Mesenchymal stem cell (in vitro differentiated cells and primary cell): ENCODE measurements at places on chromosomes 11 and 22.

- H3K36me3 ChIP-seq: peaks cover 25% of the 10 kb centered on the region
- peak overlapping the region; percentile 89 for H3K4me3 ChIP-seq
- no peak overlapping the region for H3K27ac ChIP-seq
- H3K4me1 ChIP-seq: peaks cover 37% of the 10 kb centered on the region
These were observed 18.1 kb upstream of the CDKN1C start for GRCh38 chr11:2903672-2904011.

GRCh38 chr11:36455658-36456111 lies 54.4 kb downstream of the TRAF6 start:
- peak; percentile 99 for DNase-seq
- no peak overlapping the region for H3K4me3 ChIP-seq
- H3K36me3 ChIP-seq: no peaks in the 10 kb centered on the region
- peaks cover 55% of the 10 kb centered on the region for H3K4me1 ChIP-seq
- peak overlapping the region; percentile 98 for H3K27ac ChIP-seq
- H3K27me3 ChIP-seq: no peaks in the 10 kb centered on the region

GRCh38 chr11:2927121-2927800 lies 2.0 kb downstream of the PHLDA2 start:
- peaks cover 19% of the 10 kb centered on the region for H3K36me3 ChIP-seq
- peaks cover 42% of the 10 kb centered on the region for H3K4me1 ChIP-seq
- peak overlapping the region; percentile 84 for H3K4me3 ChIP-seq
- no peaks in the 10 kb centered on the region for H3K27me3 ChIP-seq
- DNase-seq: no peak

DNA sequence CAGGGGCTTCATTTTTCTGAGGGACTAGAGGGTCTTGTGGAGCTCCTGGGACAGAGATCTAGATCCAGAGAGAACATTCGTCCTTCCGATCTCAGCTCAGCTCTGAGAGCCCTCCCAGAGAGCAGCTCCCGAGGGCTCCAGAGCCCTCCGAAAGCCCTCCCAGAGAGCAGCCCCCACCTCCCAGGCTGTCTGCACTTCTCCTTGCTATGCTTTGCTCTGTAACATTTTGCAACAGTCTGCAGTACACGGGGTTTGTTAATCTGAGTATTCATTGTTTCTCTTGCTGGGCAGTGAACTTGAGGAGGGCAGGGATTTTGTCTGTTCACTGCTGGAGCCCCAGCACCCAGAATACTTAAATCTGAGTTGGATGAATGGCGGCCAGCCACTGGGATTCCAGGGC lies 2.6 kb downstream of the GGA1 start:
- H3K36me3 ChIP-seq: peaks cover 14% of the 10 kb centered on the region
- peaks cover 20% of the 10 kb centered on the region for H3K4me1 ChIP-seq
- H3K27me3 ChIP-seq: no peaks in the 10 kb centered on the region
- H3K4me3 ChIP-seq: peak overlapping the region; percentile 93
- no peak overlapping the region for H3K27ac ChIP-seq

DNA sequence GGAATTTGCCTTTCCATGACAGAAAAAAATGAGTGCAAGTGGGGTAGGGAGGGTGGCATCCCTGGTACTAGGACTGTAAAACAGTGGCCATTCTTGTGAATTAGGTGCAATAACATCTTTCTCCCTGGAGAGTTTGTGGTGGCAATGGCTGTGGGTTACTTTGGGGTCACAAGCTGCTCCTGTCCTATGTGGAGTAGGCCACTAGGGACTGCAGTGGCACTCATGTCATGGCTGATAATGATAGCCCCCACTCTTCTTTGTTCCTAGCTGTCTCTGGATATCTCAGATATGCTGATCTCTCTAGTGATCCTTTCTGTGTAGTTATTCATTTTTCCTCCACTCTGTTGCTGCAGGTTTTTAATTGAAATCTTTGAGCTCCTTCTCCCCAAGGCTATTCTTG lies 270.5 kb upstream of the CHORDC1 start:
- no peak overlapping the region for H3K4me3 ChIP-seq
- no peak for DNase-seq
- no peaks in the 10 kb centered on the region for H3K27me3 ChIP-seq

- H3K4me3 ChIP-seq: no peak overlapping the region
- DNase-seq: peak; percentile 32
- no peaks in the 10 kb centered on the region for H3K4me1 ChIP-seq
- no peak overlapping the region for H3K27ac ChIP-seq
These were observed 179.7 kb downstream of the RRAS2 start for GRCh38 chr11:14179116-14179820.

GRCh38 chr11:76648061-76648460 lies 22.5 kb downstream of the LRRC32 start:
- H3K4me1 ChIP-seq: no peaks in the 10 kb centered on the region
- no peak overlapping the region for H3K27ac ChIP-seq
- no peaks in the 10 kb centered on the region for H3K36me3 ChIP-seq
- no peaks in the 10 kb centered on the region for H3K27me3 ChIP-seq
- no peak overlapping the region for H3K4me3 ChIP-seq

DNA sequence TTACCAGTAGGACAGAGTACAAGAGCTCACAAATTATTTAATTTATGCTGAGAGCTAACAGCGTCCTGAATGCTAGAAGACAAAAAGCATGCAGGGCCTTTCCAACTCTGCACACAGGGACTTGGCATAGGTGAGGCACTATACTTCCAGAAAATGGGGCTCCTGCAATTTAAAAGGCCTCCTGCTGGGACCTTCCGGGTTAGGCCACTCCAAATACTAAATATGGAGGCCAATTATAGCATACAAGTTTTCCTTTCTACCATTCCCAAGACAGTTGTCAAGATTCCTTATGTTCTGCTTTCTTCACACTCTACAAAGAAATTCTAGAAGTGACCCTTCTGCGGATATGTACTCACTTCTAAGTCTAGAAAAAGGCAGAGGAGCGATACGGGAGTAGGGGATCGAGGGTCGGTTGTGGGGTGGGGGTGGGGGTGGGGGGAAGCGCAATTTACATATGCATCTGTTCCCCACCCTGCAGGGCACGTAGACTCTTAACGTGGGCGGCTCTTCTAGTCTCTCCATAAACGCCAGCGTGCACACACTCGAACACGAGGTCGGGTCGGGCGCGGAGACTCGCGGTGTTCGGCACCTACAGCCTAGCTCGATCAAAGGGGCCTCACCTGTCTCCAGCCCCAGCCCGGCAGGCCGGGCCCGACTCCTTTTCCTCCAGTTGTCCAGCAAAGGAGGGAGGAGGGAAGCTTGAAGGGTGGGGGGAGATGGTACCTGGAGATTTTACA lies 728 bp downstream of the DCUN1D5 start:
- H3K4me3 ChIP-seq: peak overlapping the region; percentile 89
- DNase-seq: peak; percentile 64
- H3K4me1 ChIP-seq: peaks cover 2% of the 10 kb centered on the region
- H3K36me3 ChIP-seq: peaks cover 6% of the 10 kb centered on the region
- H3K27ac ChIP-seq: peak overlapping the region; percentile 70
- no peaks in the 10 kb centered on the region for H3K27me3 ChIP-seq

- H3K36me3 ChIP-seq: no peaks in the 10 kb centered on the region
- H3K27me3 ChIP-seq: no peaks in the 10 kb centered on the region
- H3K27ac ChIP-seq: peak overlapping the region; percentile 96
- no peak overlapping the region for H3K4me3 ChIP-seq
- H3K4me1 ChIP-seq: peaks cover 24% of the 10 kb centered on the region
These were observed 100.1 kb downstream of the RDX start for GRCh38 chr11:110196241-110196754.

- no peak overlapping the region for H3K4me3 ChIP-seq
- no peaks in the 10 kb centered on the region for H3K27me3 ChIP-seq
- H3K36me3 ChIP-seq: peaks cover 44% of the 10 kb centered on the region
- peaks cover 1% of the 10 kb centered on the region for H3K4me1 ChIP-seq
- DNase-seq: no peak
These were observed 21.8 kb downstream of the NAT10 start for GRCh38 chr11:34126959-34127848.

- peak; percentile 32 for DNase-seq
- peaks cover 73% of the 10 kb centered on the region for H3K36me3 ChIP-seq
- H3K4me1 ChIP-seq: no peaks in the 10 kb centered on the region
These were observed 24.1 kb upstream of the APOA1 start for GRCh38 chr11:116861539-116861938.

DNA sequence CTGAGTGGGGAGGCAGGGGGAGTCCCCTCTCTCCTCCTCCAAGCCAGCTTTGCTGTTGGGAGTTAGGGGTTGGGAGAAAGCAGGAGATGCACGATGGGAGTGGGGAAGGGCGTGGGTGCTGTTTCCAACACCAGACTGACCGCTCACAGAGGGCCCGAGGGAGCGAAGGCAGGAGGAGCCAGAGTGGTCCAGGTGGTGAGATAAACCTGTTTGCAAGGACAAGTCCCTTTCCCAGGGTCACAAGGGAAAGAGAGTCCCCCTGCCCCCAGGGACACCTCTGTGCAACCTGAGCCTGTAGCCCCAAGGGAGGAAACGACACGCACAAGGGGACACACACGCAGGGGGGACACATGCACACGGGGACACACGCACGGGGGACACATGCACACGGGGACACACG lies 42.2 kb downstream of the WNT11 start:
- H3K36me3 ChIP-seq: no peaks in the 10 kb centered on the region
- no peak overlapping the region for H3K27ac ChIP-seq
- no peak overlapping the region for H3K4me3 ChIP-seq
- H3K27me3 ChIP-seq: peaks cover 36% of the 10 kb centered on the region

DNA sequence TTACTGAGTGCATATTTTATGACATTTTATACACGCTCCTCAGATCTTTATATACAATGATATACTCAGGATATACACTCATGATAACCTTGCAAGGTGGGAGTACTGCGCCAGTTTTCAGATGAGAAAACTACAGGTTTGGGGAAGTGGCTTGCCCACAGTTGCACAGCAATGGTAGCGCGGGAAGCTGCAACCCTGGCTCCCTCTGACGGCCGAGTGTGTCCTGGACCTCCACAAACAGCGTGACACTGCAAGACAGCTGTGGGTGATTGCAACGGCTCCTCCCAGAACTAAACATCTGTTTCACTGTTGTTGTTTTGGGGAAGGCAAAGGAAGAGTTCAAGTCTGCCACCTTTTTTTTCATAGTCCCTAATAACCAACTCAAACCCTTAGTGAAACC lies 47.0 kb downstream of the PACSIN2 start:
- no peaks in the 10 kb centered on the region for H3K27me3 ChIP-seq
- no peak for DNase-seq
- no peak overlapping the region for H3K4me3 ChIP-seq
- H3K27ac ChIP-seq: no peak overlapping the region

GRCh38 chr11:17877886-17878285 lies 135.0 kb downstream of the SERGEF start:
- H3K27ac ChIP-seq: no peak overlapping the region
- H3K4me3 ChIP-seq: no peak overlapping the region
- H3K36me3 ChIP-seq: peaks cover 6% of the 10 kb centered on the region
- no peak for DNase-seq
- no peaks in the 10 kb centered on the region for H3K27me3 ChIP-seq
- no peaks in the 10 kb centered on the region for H3K4me1 ChIP-seq

- H3K4me1 ChIP-seq: peaks cover 15% of the 10 kb centered on the region
- H3K27ac ChIP-seq: no peak overlapping the region
- H3K4me3 ChIP-seq: no peak overlapping the region
- H3K27me3 ChIP-seq: no peaks in the 10 kb centered on the region
- no peak for DNase-seq
- H3K36me3 ChIP-seq: peaks cover 3% of the 10 kb centered on the region
These were observed 1.3 kb upstream of the FAM118A start for GRCh38 chr22:45308391-45308956.

- peaks cover 8% of the 10 kb centered on the region for H3K36me3 ChIP-seq
- no peak for DNase-seq
- H3K4me1 ChIP-seq: peaks cover 42% of the 10 kb centered on the region
- H3K27me3 ChIP-seq: no peaks in the 10 kb centered on the region
- no peak overlapping the region for H3K27ac ChIP-seq
- H3K4me3 ChIP-seq: no peak overlapping the region
These were observed 38.3 kb downstream of the PTPRJ start for GRCh38 chr11:48018528-48019216.

GRCh38 chr22:35458547-35459422 lies 58.8 kb downstream of the MCM5 start:
- no peak for DNase-seq
- H3K4me1 ChIP-seq: peaks cover 3% of the 10 kb centered on the region
- H3K36me3 ChIP-seq: no peaks in the 10 kb centered on the region
- no peak overlapping the region for H3K27ac ChIP-seq
- peaks cover 15% of the 10 kb centered on the region for H3K27me3 ChIP-seq

DNA sequence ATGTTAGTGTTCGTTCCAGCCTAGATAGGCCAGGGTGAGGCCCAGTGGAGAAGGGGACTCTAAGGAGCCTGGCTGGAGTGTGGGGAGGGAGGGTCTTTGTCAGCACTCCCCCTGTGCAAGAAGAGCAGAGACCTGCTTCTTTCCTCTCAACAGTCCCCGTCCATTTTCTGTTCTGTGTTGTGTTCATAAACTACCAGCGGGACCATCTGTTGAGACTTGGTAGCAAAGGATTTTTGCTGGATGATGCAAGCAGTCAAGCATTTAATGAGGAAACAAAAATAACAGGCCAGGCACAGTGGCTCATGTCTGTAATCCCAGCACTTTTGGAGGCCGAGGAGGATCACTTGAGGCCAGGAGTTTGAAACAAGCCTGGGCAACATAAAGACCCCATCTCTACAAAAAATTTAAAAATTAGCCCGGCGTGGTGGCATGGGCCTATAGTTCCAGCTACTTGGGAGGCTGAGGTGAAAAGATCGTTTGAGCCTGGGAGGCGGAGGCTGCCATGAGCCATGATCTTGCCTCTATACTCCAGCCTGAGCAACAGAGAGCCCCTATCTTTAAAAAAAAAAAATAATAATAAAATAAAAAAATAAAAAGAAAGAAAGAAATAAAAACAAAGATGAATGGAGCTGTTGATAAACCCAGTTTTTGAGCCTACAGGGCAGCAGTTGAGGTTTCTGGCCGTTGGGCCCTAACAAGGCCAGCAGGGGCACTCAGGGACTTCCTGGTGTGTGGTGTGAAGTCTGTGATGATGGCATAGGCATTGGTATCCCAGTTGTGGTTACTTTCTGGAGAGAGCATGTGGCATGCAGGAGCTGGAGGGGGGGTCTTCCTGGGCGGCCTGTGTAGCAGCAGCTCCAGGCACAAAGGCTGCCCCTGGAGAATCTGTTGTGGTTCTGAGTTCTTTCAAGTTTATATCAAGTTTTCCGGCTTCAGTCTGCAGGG lies 1.7 kb upstream of the TXNRD2 start:
- peak overlapping the region; percentile 91 for H3K4me3 ChIP-seq
- no peaks in the 10 kb centered on the region for H3K27me3 ChIP-seq
- peak; percentile 92 for DNase-seq
- H3K4me1 ChIP-seq: peaks cover 29% of the 10 kb centered on the region
- peak overlapping the region; percentile 97 for H3K27ac ChIP-seq

DNA sequence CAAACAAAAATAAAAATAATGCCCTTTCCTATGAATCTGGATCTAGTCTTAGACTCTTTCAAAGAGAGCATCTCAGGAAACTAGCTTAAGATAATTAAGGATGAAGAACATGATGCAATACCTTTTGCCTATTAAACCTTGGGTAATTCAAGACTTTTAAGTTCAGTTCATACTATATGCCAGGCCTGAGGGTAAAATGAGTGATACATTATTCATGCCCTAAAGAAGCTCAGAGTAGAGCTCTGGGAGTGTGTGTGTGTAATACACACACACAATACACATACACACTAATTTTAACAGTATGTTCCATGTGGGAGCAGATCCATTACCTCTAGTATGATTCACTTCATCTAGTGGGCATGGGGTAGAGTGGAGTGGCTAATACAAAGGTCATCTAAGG lies 651.4 kb upstream of the CHORDC1 start:
- no peak for DNase-seq
- H3K27ac ChIP-seq: no peak overlapping the region
- no peaks in the 10 kb centered on the region for H3K36me3 ChIP-seq
- H3K4me3 ChIP-seq: no peak overlapping the region
